ENCODE measurements at places on chromosomes 6 and 20. TPM values are rescaled to one million over a fixed set of nuclear protein-coding genes. Genes with fewer than 3 reads are reported as not detected.

The UTRN gene
- 207 TPM for total RNA-seq

The STX11 gene
- total RNA-seq, result 10.6 TPM

The SYNCRIP gene
- 72.6 TPM for total RNA-seq

The EYS gene
- 0.34 TPM for total RNA-seq

The STMND1 gene
- total RNA-seq, result 11.0 TPM

The MAP3K5 gene
- total RNA-seq, result 28.3 TPM

The TBX18 gene
- total RNA-seq, result 0.25 TPM

The ADNP gene
- 49.0 TPM for total RNA-seq

The PPP1R3G gene
- 0.58 TPM for total RNA-seq

The BHLHE23 gene
- not detected for total RNA-seq

The KCNK17 gene
- total RNA-seq, result 2.6 TPM

The OOEP gene
- total RNA-seq, result 0.98 TPM

The TRPC4AP gene
- total RNA-seq, result 44.0 TPM

The CTNNBL1 gene
- total RNA-seq, result 47.3 TPM

The CYP24A1 gene
- total RNA-seq, result 1.5 TPM

The DYNLT2 gene
- total RNA-seq, result 5.2 TPM

The GRM1 gene
- total RNA-seq, result 0.12 TPM

The RFX6 gene
- total RNA-seq, result 1.5 TPM

The C20orf204 gene
- 1.3 TPM for total RNA-seq

The KCNK16 gene
- not detected for total RNA-seq

The ZC3H12D gene
- total RNA-seq, result 2.6 TPM

The CCDC170 gene
- 24.1 TPM for total RNA-seq

The TRIM10 gene
- total RNA-seq, result 0.06 TPM

The NHLRC1 gene
- 4.3 TPM for total RNA-seq

The SNAI1 gene
- total RNA-seq, result 3.6 TPM

The CLPSL1 gene
- not detected for total RNA-seq

The C6orf15 gene
- total RNA-seq, result not detected

The ZBTB12 gene
- 7.3 TPM for total RNA-seq

The SLC17A9 gene
- 17.3 TPM for total RNA-seq

The CDH26 gene
- total RNA-seq, result 11.3 TPM

The HLA-DQB1 gene
- total RNA-seq, result 36.1 TPM

Data from lung (tissue), 17 donors.